ENCODE measurements at places on chromosomes 7 and 10.

- no peak for DNase-seq
Observed at GRCh38 chr7:75573477-75574019, 81.4 kb downstream of the SPDYE5 start.

DNA sequence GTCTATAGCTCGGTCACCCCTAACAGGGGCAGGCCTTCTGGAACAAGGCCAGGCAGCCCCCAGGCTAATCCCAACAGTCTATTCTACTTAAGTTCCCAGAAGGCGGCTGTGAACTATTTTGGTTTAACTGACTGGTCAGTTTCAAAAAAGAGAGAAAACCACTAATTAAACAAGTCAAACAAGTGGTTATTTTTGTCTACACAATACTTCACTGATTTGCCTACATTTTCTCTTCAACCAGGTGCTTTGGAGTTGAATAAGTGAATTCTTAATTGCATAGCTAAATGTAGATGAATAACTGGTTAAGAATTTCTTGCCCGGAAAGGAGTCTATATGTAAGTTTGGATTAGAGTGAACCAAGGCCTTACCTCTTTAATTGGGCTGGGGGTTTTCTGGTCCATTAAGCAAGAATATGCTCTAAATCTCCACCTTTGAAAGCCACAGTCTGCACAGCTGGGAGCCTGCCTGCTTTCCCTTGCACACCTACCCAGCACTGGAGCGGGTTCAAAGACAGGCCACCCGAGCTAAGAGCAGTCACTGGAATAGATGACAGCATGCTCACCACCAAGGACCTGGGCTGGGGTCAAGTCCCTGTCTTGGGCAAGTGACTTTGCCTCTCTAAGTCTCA, 70.4 kb downstream of the TBXAS1 start:
- DNase-seq, result no peak

DNA sequence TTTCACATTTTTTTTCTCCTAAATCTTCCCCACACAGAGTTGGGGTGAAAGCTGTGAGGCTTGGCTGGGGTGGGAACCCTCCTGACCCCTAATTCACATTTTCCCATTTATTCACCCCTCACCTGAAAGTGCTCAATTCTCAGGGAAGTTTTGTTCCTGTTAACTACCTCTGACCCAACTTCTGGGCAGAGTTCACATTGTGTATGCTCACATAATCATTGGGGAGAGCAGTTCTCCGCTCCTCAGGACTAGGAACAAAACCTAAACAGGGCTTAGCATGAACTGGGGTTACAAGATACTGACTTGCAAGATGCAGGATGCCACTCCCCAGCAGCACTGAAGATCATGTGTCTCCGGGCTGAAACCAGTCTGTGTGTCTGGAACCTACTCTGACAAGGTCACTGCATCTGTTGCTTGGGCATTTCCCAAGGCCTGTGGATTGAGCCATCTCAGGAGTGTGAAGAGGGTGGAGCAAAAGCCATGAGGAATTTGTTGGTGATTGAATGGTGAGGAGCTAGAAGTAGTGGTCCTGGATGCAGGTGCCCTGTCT, 258.1 kb upstream of the IGFBP3 start:
- no peak for DNase-seq

DNA sequence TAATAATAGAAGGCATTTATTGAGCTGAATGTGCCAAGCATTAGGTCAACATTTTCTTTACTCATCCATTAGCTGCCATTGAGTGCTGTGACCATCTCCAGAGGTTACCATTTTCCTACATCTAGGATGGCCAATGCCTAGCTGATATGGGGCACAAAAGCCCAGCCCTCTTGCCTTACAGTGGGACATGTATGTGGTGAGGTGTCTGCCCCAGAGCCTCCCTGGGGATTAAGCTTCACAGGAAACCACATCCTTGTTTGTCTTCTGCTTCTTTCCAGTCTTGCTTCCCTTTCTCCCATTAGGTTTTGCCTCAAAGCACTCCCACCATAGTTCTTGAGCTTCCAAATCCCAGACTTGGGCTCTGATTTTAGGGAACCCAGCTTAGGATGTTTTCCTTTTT, 258.7 kb downstream of the SORCS3 start:
- no peak for DNase-seq

- no peak for DNase-seq
Observed at GRCh38 chr7:80521809-80522208, 9.9 kb upstream of the GNAT3 start.

- no peak for DNase-seq
Observed at GRCh38 chr7:128454808-128455542, 703 bp upstream of the HILPDA start.

- no peak for DNase-seq
Observed at GRCh38 chr7:47571331-47572093, 10.4 kb downstream of the TNS3 start.

DNA sequence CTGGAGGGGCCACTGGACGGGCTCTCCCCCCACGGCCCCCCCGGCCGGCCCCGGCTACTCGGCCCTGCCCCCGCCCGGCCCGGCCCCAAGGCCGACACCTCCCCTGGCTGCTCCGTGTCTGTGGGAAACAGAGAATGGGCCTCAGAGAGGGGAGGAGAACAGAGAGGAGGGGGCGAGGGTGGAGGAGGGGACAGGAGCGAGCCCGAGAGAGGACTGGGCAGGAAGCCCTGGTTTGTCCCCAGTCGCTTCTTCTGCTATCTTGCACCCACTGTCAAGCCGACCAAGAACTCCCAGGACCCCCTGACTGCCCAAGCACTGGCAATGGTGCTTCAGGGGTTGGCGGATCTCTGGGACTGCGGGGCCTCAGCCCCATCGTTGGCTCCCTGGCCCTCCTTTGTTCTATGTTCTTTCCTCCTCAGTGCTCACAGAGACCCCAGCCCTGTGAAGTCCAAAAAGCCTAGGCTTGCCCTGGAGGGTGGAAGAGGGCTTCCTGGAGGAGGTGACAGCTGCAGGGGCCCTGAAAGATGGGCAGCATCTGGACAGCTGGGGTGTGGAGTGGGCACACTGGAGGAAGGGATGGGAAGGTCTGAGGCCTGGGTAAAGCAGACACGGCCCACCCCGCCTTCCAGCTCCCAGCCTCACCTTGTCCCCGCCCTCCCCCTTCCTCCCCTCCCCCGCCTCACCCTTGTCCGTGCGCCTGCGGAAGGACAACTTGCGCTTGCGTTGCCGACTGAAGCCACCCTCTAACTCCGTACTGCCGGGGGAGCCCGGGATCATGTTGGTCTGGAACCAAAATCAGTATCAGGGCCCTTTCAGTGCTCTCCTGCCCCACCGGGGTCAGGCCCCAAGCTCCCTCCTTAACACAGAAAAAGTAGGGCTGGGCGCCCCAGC, 30.1 kb downstream of the KCNH2 start:
- no peak for DNase-seq

All from stimulated activated CD4-positive, alpha-beta T cell treated with anti-CD3 and anti-CD28 coated beads, Interleukin-4, amount 100 ng/mL, for 24 hours (primary cell).